ENCODE measurements at places on chromosomes 7 and 10.

GRCh38 chr10:49134327-49134726 is 506 bp upstream of the FAM170B start:
- no peak for DNase-seq

- DNase-seq = no peak
These were observed 8.0 kb downstream of the SKAP2 start for GRCh38 chr7:26856176-26856985.

GRCh38 chr10:133008196-133008595 is 65.8 kb upstream of the CFAP46 start:
- no peak for DNase-seq

DNA sequence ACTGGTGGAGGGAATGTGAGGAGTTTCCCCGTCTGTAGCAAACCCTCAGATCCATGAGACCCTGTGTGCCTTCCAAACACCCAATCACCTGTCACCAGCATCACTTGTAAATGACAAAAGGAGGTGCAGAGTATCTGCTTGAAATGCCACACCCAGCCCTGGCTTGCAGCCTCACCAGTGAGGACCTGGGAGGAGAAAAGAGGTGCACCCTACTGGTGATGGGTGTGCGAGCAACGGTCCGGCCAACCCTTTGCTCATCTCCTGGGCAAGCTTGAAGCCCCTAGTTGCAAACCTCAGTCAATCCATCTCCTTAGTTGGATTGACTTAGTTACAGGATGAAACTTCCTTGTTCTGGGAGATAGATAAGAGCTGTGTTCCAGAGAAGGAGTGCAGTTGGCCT is 62.4 kb upstream of the WAPL start:
- no peak for DNase-seq

DNA sequence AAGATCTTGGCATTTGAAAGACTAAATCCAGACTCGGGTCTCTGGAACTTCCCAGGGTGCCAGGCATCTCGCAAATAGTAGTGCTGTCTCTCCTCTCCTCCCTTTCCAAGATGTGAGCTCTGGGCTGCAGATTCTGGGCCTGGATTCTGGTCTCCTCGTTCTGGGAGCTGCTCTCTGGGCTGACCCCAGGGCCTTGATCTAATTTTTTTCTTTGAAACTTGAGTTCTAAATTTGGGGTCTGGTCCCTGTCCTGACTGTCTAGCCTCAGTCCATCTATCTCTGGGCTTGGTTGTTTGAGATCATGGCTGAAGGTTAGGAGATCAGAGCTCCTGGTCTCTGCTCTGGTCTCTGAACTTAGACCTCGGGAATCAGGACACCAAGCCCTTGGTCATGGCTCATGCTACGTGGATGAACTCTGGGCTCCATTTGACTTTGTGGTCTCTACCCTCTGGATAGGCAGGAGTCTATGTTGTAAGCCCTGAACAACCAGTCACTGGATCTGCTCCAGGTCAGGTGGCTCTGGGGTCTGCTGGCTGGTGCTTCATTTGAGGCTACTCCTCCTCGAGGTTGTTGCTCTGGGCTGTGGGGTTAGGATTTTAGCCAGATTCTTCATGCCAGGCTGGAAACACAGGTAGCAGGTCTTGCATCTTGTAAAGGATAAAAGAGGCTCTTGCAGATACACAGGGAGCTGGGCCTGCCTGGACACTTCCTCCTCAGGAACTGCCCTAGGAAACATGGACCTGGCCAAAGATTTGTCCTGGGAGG is 8.0 kb upstream of the MBL2 start:
- no peak for DNase-seq

Measured in activated gamma-delta T cell treated with Interleukin-2 at 50 U/mL for 16 hours (primary cell).